Stomach (tissue), 19 donors: ENCODE measurements at places on chromosomes 3 and 15. TPM values are rescaled to one million over a fixed set of nuclear protein-coding genes. Genes with fewer than 3 reads are reported as not detected.

Gene NRG4
- 30.4 TPM for total RNA-seq

Gene EOMES
- not detected for total RNA-seq

Gene SLC24A5
- not detected for total RNA-seq

Gene SLC2A2
- not detected for total RNA-seq

- no peak overlapping the region for H3K4me3 ChIP-seq
- peaks cover 58% of the 10 kb centered on the region for H3K36me3 ChIP-seq
- DNase-seq, result no peak
- no peaks in the 10 kb centered on the region for H3K4me1 ChIP-seq
- H3K27ac ChIP-seq, result no peak overlapping the region
Measured at GRCh38 chr15:99131441-99132023, 26.7 kb downstream of the SYNM start.

Gene ITIH1
- total RNA-seq, result not detected
